ENCODE measurements at places on chromosomes 16 and 17.

- no peak for DNase-seq
These were observed 4.4 kb upstream of the BCL6B start for GRCh38 chr17:7018331-7018964.

DNA sequence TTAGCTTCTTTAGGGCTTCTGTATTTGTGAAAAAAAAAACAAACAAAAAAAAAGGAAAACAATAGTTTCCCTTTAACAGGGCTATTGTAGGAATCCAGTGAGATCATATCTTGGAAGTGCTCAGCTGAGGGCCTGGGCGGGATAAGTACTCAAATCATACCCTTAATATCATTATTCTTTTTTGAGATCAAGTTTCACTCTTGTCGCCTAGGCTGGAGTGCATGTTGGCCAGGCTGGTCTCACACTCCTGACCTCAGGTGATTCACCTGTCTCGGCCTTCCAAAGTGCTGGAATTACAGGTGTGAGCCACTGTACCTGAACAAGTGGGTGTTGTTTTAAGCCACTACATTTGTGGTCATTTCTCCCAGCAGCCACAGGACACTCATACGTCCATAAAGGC, 87.0 kb downstream of the CDH13 start:
- DNase-seq, result no peak

- no peak for DNase-seq
These were observed 7.3 kb downstream of the CSF3 start for GRCh38 chr17:40022497-40022896.

DNA sequence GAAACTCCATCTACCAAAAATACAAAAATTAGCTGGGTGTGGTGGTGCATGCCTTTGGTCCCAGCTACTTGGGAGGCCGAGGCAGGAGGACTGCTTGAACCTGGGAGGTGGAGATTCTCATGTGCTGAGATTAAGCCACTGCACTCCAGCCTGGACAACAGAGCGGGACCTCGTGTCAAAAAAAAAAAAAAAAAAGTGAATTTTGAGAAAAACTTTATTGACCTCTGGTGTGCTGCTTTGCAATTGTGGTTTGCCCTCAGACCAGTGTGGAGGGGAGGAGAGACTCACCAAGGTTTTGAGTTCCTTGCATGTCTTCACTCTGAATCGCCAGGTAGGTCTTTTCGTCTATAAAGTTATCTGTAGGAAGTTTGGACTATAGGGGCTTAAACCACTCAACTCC, 145.2 kb downstream of the CPPED1 start:
- no peak for DNase-seq

- DNase-seq, result no peak
These were observed 3.1 kb upstream of the CDRT4 start for GRCh38 chr17:15470536-15470935.

GRCh38 chr17:72940496-72940895, 152.0 kb downstream of the SLC39A11 start:
- DNase-seq, result no peak

DNA sequence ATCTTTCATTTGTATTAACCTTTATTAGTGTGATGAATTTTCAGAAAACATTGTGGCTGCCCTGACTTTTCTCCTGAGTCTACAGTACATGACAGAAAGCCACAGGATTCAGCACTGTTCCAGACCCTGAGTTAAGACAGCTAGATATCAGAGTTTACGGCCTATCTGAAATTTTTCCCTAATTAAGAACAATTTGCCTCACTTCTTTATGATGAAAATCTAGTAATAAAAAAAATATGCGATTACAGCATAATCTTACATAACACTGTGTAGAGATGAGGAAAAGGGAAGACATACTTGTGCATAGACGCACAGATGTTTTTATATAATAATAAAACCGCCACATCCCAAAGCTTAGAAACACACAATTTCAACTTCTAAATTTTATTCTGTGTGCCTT, 7.3 kb downstream of the SPOP start:
- no peak for DNase-seq

- DNase-seq, result no peak
These were observed 49.3 kb downstream of the CMIP start for GRCh38 chr16:81493755-81494433.

- no peak for DNase-seq
These were observed 7.1 kb downstream of the IGSF6 start for GRCh38 chr16:21645261-21645721.

DNA sequence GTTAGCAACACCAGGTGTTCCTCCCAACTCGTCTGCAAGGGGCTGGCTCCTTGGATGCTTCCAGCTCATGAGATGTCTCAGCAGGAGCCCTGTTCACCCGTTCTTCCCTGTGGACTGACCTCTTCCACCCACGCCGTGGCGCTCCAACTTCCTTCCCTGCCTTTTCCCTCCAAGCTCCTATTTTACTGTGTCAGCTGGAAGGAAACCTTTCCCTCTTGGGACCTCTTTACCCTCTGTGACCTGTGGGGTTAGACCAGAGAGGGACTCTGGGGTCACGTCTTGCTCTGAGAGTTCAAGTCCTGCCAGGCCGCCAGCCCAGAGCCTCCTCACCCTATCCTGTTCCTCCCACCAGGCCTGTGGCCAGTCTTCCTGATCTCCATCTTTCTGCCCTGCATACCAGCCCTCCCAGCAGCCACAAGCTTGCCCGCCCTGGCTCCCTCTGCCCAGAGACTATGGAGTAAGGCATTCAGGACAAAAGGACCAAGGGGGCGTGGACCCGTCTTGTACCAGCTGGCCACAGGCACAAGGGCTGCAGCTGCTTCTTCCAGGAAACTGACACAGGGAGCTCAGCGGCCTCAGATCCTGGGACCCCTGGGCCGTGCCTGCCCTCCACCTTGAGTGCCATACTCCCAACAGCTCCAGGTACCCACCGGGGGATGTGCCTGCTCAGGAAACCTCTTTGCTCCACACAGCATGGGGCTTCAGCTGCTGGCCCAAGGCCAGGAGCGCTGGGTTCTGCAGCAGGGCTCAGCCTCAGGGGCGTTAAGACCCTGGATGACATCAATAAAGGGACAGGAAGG, 3.0 kb downstream of the PAQR4 start:
- no peak for DNase-seq

- no peak for DNase-seq
These were observed 42.3 kb downstream of the BPTF start for GRCh38 chr17:67867591-67867990.

- DNase-seq, result no peak
These were observed 44.9 kb upstream of the PEMT start for GRCh38 chr17:17636272-17636885.

GRCh38 chr16:30518552-30518951, 7.8 kb downstream of the ZNF768 start:
- no peak for DNase-seq

DNA sequence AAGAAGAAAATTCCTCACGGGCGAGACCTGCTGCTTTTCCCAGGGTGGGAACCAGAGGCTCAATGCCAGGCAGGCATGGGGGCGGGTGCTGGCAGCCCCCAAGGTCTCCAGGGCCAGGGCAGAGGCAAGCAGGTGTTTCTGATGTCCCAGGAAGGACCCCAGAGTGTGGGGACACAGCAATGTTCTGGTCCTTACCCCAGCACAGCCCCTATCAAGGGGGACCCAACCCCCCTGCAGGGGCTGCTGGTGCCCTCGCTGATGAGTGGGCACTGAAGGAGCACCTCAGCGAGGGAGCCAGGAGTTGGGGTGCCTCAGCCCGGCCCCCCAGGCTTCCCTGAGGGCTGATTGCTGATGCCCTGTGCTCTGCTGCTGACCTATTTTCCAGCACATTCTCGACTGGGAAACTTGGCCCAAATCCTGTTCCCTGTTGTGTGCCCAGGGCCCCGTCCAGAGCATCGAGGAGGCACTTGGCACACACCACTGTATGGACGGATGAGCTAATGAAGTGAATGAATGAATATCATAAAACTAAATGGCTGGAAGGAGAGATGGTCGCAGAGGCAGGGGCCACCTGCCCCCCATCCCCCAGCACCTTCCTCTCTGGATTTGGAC, 2.8 kb downstream of the DBNDD1 start:
- no peak for DNase-seq

DNA sequence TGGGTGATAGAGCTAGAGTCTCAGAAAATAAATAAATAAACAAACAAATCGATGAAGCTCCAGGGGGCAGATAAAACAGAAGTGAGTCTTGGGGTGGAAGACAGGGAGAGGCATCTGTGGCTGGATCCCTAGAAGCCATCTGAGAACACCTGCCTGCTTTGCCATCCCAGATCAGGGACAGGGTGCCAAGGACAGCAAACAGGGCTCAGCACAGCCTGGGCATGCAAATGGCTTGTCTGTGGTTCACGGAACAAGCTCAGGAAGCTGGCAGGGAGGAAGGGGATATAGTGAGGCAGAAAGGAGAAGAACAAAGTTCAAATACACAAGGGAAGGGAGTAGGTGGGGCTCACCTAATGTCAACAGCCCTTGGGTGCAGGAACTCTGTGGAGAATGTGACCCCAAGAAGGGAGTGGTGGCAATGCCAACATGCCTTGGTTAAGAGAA, 27.5 kb downstream of the TRIM25 start:
- no peak for DNase-seq

GRCh38 chr16:68592466-68593337, 52.4 kb upstream of the CDH3 start:
- DNase-seq, result no peak

DNA sequence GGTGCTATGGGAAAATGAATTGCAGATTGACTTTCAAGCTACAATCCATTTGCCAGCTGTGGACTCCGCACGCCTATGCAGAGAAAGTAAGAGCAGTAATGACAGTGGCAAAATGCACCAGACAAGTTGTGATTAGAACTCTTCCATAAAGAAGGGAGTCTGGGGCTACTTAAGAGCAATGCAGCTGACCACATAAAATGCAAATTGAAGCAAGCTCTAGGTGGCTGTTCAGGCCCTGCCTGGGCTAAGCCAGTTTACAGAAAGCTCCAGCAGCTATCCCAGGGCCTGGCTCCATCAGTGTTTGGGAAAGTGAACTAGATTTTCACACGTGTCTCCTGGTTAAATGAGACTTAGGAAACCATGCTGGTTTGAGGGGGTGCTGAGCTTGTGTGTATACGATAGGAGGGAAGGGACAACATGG, 2.2 kb upstream of the MAP2K6 start:
- no peak for DNase-seq

DNA sequence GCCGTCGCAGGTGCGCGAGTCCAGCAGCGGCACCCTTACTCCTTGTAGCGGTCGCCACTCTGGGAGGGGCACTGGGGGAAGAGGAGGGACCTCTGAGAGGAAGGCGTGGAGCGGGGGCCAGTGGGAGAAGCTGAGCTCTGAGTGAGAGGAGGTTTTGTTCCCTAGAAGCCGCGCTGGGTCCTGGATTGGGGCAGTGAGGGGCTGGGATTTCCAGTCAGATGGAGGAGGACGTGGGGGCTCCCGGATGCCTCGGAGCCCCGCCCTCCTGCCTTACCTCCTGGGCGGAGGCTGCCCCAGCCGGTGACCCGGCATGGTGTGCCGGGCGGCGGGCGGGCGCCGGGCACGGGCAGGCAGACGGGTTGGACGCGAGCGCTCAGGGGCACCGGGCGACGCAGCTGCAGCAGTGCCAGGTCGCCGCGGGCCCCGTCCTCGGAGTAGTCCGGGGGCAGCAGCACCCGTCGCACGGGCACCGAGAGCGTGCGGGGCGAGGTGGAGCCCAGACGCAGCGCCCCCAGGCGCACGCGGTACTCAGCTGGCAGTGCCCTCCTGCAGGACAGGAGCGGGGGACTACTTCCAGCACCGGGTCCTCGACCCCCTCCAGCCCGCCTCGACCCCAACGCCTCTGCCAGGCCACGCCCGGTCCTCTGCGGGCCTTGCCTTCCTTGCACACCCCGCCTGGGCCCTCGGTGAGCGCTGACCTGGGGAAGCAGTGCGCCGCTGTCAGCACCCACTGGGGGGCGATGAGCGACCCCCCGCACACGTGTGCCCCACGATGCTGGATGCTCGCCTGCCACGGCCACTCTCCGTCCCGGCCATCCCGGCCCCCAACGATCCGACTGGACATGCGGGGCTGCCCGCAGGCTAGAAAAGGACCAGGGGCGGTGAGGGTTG, 2.0 kb downstream of the PRSS33 start:
- DNase-seq, result no peak

GRCh38 chr17:50020841-50021599, 26.0 kb upstream of the DLX3 start:
- no peak for DNase-seq

GRCh38 chr17:21689604-21690003, 2.7 kb upstream of the KCNJ18 start:
- DNase-seq, result peak; percentile 49

DNA sequence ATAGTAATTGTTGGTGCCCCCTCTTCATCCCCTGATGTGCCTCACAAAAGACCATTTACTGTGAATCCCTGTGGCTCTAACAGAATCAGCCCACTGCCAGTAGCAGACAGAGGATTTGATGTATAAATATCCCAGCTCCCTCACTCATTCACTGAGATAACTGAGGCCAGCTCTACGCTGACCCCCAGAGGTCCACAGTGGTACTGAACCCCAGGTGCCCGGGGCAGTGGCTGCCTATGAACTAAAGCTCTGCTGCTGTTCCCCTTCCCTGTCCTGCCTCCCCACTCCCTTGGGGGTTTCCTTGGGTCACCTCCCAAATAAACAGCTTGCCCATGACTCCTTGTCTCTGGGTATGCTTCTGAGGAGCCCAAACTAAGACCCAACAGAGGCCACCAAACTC, 295.8 kb downstream of the FOXL1 start:
- no peak for DNase-seq

- no peak for DNase-seq
These were observed 279.5 kb downstream of the SEC14L1 start for GRCh38 chr17:77420095-77420803.

- DNase-seq, result no peak
These were observed 119.3 kb downstream of the CLEC16A start for GRCh38 chr16:11063448-11064201.

DNA sequence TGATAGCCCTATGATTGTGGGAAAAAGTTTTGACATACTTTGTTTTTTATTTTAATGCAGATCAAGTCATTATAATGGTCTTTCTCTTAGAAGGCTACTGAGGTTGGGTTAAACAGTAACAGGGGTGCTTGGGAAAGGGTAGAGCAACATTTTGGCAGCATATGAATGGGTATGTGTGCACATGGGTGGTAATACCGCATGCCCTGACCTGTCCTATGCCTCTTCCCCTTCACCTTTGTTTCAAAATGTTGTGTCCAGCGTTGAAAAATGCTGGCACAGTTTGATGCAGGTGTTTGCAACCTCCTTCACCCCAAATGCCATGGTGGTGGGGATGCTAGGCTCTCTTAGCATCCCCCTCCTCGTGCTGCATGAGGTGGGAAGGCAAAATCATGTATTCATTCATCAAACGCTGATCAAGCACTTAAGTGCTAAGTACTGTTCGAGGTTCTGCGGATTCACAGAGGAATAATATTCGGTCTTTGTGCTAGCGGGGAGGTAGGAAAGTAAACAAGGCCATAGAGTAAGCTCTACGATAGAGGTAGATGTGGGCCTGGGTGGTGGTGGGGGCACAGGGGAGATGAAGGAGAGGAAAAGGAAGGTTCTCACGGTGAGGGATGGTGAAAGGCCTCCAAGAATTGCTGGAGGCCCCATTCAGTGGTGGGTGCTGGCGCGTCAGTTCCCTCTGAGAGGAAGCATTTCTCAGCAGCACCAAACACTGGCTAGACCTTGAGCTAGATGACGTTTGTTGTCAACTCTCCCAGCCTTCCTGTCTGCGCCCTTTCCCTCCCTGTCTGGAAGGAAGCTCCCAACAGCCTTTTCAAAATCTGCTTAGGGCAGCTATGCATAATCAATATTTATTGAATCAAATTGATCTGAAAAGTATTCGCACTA, 13.3 kb upstream of the MARCHF10 start:
- DNase-seq, result no peak

Measured in AG09309 (cell line).